Right atrium auricular region (tissue), 2 donors: ENCODE measurements at places on chromosomes 7 and 10. TPM values are rescaled to one million over a fixed set of nuclear protein-coding genes. Genes with fewer than 3 reads are reported as not detected.

CDK1 gene
- total RNA-seq: 3.6 TPM

- no peak for DNase-seq
Observed at GRCh38 chr7:33932221-33932620, 26.9 kb downstream of the BMPER start.

GRCh38 chr10:18424200-18424599 lies 227.2 kb downstream of the NSUN6 start:
- DNase-seq: no peak

DNA sequence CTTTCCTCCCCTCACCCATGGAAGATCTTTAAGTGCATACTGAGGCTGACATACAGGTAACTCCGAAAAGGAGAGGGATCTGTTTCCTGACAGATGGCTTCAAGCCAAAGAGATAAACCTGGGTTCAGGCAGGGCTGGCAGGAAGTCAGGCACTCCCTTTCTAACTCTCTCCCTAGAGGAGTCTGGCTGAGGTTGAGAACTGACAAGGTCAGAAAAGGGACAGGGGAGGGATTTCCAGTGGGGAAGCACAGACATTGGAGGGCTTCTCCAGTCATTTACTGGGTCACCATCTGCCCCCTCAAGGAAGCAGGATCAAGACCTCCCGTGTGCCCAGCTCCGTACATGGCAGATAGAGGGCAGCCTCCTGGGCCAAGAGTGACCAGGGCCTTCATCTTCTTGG lies 31.6 kb downstream of the TLX1 start:
- no peak for DNase-seq

DNA sequence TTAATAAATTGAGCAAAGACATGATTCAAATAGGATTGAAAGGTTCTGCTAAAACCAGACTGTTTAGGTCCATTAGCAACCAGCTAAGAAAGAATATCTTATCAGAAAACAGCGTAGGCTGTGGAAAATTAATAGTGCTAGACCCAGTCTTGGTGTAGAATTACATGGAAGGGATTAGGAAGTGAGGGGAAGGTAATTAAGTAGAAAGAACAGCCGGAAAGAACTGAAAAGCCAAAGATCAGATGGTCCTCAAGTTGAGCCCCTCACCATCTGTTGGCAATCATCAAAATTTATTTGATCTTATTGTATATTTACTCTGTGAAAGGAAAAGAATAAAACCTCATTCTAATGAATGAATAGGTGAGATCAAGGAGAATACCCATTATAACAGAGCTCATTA lies 50.1 kb downstream of the COL1A2 start:
- DNase-seq: no peak

SFRP5 gene
- total RNA-seq: 260 TPM

- no peak for DNase-seq
Observed at GRCh38 chr7:143305423-143306070, 10.4 kb upstream of the CLCN1 start.

SLC26A3 gene
- not detected for total RNA-seq

EN2 gene
- total RNA-seq: not detected

DNA sequence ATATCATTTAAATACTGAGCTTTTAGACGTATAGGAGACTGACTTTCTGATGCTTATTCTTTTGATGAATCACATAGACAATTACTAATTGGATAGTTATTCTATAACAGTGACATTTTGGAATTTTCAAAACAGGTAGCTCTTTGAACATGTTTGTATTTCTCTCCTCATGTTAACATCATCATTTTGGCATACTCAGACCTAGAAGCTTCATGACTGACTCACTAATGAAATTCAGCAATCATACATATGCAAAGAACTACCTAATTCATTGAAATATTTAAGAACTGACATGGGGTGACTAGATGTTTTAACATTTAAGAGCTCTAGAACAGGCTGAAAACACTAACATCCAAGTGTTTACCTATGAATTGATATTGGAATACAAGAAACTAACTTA lies 192.3 kb downstream of the VTI1A start:
- DNase-seq: no peak

DNA sequence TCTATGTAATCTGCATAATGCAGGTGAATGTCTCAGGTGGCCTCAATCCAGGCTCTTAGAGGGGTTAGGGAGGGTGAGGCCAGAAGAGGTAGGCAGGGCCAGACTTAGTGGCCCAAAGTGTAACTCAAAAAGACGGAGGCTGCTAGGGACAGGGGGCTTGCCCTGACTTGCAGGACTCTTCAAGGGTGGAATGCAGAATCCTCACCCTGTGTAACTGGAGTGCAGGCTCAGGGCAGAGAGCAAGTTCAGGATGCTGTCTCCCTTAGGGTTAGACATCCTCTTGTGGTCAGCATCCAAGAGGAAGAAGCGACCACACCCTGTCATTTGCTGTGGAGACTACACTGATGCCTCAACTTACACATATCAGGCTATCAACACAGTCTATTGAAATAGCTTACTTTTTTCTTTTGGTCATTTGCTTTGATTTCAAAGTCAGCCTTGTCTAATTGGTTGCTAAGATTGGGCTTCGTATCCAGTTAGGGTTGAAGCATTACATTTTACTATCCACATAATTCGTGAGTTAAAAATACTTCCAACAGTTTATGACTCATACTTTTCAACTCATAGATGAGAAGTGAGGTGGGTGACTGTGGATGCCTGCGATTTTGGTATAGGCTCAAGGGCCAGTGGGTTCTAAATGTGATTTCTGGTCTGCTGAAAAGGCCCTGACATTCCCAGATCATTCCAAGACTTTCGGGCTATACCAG lies 563.6 kb downstream of the SUGCT start:
- no peak for DNase-seq

DNA sequence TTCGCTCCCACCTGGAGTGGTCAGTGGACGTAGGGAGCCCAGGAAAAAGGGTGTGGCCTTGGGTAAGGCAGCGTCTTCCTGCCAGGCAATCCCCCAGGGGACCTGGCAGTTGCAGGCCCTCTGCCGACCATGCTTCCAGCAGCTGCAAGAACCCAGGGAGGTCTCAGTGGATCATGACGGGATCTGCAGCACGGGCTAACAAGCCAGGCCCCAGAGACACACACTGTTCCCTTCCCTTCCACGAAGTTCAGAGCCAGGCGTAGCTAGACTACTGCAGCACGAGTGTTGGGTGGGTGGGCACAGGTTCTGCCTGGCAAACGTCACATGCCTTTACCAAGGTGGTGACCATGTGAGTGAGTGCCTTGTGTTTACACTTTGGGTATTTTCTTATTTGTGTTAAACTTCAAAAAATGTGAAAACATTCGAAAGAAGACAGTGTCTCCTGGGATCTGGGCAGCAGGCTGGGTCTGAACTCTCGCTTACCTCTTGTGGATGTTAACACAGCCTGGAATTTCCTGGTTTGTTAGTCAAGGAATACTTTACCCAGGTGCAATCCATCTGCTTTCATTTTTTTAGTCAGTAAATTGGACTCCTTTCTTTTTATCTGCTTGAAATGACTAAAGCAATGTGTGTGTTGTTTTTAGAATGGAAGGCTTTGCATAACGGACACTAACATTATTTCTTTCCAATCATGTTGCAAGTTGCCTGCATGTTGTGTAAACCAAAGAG lies 48.2 kb upstream of the VIPR2 start:
- no peak for DNase-seq

DNA sequence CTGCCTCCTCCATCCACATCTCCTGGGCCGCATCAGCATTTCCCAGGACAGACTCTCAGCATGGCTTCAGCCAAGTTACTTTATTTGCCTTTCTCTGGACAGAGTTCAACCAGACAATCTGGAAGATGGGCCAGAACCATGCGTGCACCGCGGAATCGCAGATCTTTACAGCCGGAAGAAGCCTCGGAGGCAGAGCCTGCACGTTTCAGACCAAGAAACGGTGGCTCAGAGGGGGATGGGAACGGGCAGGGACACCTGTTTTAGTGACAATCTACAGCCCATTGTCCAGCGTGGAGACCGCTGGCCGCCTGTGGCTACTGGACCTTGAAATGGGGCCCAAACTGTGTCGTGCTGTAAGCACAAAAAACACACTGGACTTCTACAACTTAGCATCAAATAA lies 3.5 kb downstream of the VIPR2 start:
- no peak for DNase-seq

GRCh38 chr10:131211559-131211958 lies 100.0 kb downstream of the TCERG1L start:
- DNase-seq: no peak

GRCh38 chr7:96655956-96656355 lies 53.7 kb downstream of the SEM1 start:
- no peak for DNase-seq

- no peak for DNase-seq
Observed at GRCh38 chr7:139720705-139721231, 57.0 kb downstream of the HIPK2 start.

GRCh38 chr7:17211307-17211836 lies 87.1 kb upstream of the AHR start:
- DNase-seq: no peak

DNA sequence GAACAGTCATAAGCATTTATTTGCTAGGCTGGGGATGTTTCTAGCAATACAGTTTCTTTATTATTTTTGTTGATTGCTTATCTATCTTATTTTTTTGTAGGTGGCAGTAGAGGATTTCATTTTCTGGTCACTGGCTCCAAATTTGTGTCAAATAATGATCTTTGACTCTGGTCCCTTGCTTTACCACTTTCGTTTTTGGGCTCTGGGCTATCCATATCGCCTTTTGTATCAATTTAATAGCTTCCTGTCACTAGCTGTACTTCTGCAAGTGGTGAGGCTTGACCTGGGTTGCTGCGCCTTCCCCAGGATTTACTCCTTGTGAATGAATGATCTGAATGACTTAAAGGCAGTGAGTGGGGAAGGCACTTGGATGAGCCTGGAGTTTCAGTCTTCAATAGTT lies 48.4 kb downstream of the MDFIC start:
- DNase-seq: no peak

GRCh38 chr10:42646687-42647640 lies 8.6 kb upstream of the ZNF33B start:
- no peak for DNase-seq

NANOS1 gene
- 7.8 TPM for total RNA-seq

FAM131B gene
- 0.08 TPM for total RNA-seq
